ENCODE measurements at places on chromosomes 2 and 18.

GRCh38 chr2:241036397-241036963 is 38.1 kb downstream of the SNED1 start:
- DNase-seq = no peak

- DNase-seq = no peak
Measured at GRCh38 chr2:215755641-215756345, 257.6 kb downstream of the MREG start.

DNA sequence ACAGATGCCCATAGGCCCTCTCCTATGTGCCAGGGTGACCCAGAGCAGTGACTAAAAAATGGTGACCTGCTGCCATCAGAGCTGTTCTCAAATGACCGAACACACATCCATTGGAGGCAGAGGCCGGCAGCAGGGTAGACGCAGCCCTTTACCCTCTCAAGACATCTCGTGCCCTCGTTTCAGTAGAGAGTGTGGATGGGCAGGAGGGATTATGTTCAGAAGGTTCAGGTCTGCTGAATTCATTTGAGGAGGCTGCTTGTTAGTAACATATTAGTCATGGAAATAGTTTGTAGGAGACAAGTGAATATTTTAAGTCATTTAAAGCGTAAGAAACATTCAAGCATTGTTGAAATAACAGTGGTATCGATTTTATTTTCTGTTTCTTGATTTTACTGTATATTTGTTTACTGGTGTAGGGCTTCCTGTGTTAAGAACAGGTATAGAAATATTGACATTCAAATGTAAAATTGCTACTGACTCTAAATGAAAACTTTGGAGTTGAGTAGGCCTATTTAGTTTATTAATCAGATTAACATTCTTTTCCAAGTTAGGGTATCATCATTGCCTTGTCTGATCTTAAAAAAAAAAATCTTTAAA is 82.6 kb downstream of the ZNF532 start:
- no peak for DNase-seq

DNA sequence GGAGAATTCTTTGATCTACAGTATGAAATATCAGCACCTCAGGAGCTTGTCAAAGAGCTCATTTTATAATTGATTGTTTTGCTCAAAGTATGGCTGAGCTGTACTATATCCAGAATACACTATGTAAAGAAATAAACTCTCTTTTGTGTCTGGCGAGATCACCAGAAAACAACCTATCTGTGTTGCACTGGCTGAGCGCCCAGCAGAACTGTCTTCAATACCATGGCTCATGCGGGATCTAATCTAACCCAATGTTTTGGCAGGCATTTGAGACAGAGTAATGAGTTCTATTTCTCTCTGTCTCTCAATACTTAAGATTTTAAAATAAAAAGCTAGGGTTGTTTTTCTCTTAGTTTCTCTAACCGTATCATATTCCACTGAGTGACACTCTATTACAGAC is 192.4 kb downstream of the L3MBTL4 start:
- no peak for DNase-seq

DNA sequence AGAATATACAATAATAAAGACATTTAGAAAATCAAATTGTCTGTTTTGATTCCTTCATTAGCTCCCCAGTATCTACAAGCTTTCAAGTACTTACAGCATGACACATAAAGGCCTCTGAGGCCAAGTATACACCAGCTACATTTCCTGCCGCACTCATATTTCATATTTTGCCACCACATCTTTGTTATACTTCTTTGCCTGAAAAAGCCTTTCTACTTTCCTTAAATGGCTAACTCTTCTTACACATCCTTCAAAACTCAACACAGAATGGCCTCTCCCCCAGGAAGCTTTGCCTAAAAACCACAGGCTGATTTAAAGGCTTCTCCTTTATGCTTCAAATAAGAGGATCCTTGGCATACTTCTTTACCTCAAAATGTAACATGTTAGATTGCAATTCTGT is 4.5 kb downstream of the STK17B start:
- DNase-seq = no peak

DNA sequence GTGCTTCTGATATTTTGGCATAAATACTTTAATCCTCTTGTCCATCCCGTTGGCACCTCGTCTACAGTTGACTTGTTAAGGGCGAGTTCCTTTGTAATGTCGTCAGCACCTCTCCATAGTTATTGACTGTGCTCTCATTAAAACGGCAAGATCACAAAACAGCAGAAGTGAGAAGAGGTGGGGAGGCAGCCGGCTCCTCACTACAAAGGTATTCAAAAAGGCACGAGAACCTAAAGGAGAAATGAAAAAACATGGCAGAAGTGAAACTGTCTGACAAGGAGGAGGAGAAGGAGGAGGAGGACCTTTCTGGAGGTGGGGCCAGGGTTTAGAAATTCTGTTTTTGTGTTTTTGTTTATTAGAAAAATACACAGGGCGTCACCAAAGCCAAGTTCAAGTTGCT is 235.6 kb downstream of the BCL11A start:
- DNase-seq = no peak

DNA sequence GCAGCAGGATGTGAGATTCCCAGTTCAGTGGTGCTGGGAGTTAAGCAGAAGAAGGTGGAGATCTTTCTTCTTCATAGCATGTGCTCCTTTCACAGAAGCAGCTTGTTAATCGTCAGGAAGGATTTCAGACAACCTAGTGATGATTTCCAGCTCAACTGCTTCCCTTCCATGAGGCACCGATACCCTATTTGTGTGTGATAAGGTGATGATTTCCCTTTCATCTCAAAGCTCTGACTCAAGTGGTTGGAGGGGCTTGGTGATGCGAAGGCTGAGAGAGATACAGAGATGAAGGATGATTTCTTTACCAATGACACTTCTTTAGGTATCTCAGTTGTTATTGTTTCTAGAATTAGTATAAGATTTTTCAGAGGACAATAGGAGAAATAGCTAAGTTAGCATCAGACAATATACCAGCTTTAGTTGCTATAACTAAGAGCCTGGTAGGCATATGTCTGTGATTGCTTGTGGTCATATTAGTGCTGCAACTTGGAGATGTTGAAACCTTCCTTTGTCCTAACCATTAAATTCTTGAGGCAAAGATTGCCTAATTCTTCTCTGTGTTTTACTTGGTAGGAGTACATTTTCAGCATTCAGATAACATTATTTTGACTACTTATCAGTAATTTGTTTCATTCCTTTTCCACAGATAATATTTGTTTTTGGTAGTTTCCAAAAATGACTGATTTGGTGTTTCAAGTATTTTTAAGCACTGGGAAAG is 111.3 kb downstream of the PLCL1 start:
- DNase-seq = no peak
